ENCODE measurements at places on chromosomes 13 and 19.

DNA sequence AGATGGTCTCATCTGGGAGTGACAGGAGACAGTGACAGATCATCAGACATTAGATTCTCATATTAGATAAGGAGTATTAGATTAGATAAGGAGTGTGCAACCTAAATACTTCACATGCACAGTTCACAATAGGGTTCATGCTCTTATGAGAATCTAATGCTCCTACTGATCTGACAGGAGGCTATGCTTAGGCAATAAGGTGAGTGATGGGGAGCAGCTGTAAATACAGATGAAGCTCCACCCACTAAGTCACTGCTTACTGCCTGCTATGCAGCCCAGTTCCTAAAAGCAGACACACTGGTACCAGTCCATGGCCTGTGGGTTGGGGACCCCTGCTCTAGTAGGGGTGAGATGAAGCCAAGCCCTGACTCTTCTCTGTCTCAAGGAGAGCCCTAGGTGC, 10.0 kb upstream of the IGFL3 start:
- no peak for DNase-seq

DNA sequence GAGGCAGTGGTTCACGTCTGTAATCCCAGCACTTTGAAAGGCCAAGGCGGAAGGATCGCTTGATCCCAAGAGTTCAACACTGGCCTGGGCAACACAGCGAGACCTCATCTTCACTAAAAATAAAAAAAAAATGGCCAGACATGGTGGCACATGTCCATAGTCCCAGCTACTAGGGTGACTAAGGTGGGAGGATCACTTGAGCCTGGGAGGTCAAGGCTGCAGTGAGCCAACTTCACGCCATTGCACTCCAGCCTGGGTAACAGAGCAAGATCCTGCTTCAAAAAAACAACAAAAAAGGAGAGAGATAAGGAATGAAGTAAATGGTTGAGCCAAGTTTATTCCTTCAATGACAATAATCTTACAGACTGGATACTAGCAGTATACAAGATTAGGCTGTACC, 21.3 kb downstream of the TBC1D4 start:
- DNase-seq: no peak

DNA sequence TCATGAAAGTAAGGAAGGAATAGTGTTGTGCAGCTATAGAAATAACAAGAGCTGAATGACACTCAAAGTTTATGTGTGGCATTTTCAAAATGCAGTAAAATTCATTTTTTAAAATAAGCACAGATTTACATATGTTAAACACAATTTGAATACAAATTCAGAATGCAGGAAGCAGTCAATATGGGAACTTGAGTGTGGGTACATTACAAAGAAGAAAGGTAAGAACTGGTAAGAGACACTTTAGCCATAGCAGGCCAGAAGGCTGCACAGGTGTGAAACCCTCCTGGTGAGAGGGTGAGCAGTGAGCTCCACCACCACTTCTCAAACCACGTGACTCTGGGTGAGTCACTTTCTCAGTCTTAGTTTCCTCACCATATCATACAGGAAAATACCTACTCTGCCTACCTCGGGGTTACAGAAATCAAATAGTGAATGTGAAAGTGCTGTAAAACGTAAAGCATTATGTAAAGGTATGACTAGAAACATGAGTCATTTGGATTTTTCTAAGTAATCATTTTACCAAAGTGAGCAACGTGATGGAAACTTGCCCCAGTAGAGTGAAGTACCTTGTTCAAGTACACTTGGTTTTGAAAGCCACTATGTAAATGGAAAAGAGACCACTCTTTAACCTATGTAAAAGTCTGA, 40.5 kb downstream of the USP12 start:
- peak; percentile 47 for DNase-seq

GRCh38 chr19:4981681-4981958, 12.7 kb downstream of the KDM4B start:
- DNase-seq: no peak

Measured in GM18507 (cell line).